Fibroblast of upper back skin (primary cell): ENCODE measurements at places on chromosomes 16 and 17.

DNA sequence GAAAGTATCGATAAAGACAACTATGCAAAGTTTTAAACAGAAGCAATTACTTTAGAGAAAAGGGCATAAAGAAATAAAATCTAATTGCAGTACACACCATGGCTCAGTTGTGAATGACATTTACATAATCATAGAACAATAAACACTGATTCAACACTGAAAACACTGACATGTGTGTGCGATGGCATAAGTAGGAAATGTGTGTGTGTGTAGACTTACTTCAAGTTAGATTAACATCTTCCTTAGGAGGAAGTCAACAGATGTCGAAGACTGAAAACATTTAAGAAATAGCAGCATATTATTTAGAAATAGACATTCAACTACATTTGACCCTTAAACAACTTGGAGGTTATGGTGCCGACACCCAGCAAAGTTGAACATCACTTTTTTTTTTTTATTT is 172.4 kb downstream of the STX8 start:
- no peak for DNase-seq

DNA sequence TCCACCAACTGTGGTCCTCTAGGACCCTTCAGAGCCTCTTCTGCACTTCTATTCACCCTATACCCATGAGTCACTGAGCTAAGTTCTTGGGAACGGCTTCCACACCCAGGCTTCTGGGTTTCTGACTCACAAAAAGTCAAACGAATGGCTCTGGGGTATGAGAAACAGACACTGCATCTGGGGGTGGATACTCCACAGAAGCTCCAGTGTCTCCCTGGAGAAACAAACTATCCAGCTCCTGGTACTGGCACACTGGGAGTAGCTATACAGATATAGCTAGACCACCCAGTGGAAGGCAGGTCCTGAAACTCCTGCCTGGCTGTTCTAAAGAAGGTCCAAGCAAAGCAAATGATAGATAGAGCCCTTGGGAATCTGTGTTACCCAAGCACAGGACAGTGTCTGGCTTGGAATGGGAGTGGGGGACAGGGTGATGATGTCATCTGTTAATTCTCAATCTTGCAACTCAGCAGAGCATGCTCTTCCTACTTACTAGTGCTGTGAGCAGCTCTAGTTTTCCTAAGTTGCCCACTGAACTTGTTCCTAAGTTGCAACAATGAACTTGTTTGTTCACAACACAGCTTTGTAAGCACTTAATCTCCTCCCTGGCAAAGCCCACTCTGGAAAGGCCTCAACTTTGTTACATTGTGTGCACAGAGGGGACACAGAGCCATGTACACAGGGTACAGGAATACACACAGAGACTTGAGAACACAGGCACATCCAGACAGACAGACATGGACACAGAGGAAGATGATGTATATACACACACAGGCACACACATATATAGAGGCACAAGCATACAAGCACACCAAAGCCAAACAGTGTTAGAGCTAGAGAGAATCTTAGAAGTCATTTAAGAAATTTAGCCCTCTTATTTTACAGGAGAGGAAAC is 6.7 kb downstream of the MMP28 start:
- DNase-seq, result peak; percentile 86

GRCh38 chr16:74296104-74296431 is 546 bp upstream of the PSMD7 start:
- no peak for DNase-seq

DNA sequence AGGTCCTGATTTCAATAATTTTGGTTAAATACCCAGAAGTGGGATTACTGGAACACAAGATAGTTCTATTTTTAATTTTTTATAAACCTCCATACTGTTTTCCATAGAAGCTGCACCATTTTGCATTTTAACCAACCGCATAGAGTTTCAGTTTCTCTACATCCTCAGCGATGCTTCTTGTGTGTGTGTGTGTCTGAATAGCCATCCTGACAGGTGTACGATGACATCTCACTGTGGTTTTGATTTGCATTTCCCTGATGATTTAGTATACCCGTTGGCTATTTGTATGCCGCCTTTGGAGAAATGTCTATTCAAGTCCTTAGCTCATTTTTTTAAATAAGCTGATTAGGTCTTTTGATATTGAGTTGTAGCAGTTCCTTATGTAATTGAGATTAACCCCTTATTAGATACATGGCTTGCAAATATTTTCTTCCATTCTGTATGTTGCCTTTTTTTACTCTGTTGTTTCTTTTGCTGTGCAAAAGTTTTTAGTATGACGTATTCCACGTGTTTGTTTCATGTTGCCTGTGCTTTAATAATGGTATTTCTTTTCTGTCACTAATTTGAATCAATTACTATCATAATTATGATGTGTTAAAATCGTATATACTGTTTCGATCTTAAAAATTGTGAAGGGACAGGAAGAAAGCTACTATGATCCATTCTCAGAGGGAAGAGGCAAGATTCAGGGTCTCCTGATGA is 227.2 kb upstream of the MON1B start:
- no peak for DNase-seq

- DNase-seq, result no peak
Measured at GRCh38 chr16:20773679-20774078, 9.9 kb downstream of the ACSM3 start.

DNA sequence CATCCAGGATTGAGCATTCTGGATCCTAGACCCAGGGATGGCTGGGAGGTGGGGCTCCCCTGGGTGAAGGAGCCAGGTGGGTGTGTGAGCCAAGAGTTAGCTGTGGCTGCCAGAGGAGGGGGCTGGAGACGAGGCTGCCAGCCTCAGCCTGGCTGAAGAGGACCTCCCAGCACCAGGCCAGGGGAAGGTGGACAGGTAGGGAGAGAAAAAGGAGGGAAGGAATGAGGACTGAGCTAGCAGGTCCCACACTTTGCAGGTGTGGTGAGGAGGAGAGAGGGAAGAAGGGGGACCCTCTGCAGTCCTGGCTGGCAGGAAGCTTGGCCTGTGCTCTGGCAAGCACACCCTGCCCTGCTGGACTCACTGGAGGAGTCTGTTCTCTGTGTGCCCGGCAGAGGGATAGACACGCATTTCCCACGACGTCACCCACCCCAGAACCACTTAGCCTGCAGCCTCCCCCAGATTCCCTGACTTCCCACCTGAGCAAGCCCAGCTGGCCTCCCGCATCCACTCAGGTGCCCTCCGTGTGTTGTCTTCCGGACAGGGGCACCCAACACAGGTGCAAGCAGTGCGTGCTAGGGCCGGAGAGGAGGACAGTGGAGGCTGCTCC is 42.0 kb downstream of the SOCS3 start:
- no peak for DNase-seq

DNA sequence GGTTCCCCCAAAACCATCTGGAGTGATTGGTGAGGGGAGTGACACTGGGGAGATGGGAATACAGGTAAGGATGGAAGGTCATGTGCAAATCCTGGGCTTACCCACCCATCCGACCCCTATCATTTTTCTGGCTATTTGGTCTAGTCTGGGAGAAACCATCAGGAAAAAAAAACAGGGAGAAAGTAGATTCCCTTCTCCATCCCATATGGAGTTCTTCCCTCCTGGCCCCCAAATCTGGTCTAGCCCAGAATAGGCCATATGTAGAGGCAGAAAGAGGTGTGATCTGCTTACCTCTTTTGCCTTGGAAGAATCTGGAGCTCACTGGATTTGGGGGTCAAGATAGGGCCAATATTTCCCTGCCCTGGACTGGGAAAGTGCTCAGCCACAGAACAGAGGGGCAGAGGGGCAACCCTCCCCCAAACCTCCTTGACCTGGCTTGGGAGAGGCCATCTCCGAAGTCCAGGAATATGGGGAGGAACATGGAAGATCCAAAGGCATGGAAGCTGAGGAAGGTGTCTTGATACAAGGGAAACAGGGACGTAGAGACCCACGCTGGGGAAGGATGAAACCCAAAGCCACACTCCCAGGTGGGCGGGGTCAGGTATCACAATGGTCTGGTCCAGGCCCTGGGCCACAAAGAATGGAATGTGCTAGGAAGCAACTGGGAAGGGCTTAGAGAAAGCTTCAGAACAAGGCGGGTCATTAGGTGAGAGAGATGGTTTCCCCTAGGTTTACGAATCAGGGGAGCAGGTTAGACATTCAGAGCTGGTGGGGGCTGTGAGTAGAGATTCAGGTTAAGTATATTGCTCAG is 16.2 kb downstream of the CHRNB1 start:
- no peak for DNase-seq

GRCh38 chr17:68608515-68609130 is 7.5 kb upstream of the FAM20A start:
- DNase-seq, result no peak
